ENCODE measurements at places on chromosomes 6 and 20.

DNA sequence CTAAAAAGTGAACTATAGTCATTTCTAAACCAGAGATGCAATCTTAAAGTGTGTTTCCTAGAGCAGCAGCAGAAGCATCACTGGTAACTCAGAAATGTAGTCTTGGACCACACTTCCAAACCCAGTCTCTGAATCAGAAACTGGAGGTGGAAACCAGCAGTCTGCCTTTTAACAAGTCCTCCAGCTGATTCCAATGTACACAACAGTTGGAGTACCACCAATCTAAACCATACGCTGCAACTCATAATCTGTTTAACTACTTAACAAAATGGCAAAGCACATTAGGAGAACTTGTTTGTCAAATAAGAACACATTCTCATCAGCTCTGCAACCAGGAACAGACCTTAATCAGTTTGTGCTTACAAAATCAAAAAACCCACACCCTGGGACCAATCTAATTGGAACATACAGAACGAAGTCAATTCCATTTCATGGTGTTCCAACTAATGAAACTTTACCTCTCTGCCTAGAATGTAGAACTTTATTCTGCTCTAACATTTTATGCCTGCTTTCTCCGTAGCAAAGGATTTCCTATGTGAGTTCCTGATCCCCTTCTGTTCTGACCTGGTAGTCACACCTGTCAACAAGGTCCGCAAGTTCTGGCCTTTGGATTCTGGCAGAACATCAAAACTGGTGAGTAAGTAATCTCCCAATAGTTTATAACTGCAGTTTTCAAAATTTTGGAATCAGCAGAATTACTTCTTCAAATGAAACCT, 390.4 kb downstream of the HTR1B start:
- no peak for DNase-seq

DNA sequence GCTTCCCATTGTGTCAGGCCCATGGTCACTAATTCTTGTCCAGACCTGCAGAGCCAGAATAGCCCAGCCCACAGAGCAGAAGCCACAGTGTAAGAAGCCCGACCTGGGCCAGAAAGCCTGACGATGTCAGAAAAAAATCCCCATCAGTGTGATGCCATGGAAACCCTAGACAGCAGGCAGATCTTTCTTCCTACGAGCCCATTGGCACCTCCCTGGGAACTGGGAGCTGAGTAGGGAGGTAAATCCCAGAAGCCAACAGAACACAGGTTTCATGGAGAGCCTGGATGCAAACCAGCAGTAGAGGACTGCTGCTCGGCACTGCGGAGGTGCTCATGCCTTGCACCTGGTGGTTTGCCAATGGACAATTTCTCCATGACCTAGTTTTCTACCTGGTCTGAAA, 82.2 kb upstream of the SLC22A16 start:
- DNase-seq = no peak

GRCh38 chr20:62727584-62728027, 19.0 kb downstream of the NTSR1 start:
- DNase-seq = no peak

GRCh38 chr6:156953127-156953478, 175.9 kb downstream of the ARID1B start:
- no peak for DNase-seq

GRCh38 chr6:2737885-2738284, 12.8 kb downstream of the MYLK4 start:
- no peak for DNase-seq

DNA sequence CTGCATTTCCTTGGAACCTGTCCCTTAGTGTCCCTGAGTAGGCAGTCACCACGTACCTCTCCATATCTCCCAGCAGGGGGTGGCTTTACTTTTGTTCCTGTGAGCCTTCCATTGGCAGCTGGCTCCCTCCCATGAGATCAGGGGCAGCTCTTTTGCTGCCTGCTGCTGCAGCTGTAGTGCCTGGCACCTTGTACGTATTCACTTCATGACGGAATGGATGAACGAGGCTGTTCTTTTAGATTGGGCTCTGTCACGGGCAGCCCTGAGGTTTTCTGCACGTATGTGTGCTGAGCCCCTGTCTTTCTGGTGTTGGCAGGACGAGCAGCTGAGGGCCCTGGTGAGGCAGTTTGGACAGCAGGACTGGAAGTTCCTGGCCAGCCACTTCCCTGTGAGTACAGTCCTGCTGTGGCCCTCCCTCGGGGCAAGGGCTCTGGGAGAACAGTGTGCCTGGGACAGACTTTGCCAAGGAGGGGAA, 14.6 kb downstream of the MYBL2 start:
- DNase-seq = peak; percentile 32

DNA sequence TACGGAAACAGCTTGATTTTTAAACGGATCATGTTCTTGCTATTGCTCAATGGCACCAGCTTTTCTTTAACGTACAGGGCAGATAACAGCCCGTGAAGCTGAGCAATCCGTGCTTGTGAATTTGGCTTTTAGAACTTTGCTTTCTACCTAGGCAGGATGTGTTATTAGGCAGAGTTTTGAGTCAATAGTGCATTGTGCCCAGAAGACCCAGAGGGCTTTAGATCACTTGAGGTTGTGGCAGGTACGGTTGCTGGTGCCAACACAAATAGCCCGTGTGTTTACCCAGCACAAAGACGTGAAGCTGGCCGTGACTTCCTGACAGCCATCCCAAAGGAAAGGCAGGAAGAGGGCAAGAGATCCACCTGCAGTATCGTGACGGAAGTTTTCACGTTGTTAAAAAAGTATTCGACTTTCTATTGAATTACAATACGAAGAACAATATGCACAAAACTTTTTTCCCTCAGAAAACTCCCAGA, 117.4 kb upstream of the FRMD1 start:
- no peak for DNase-seq

- DNase-seq = no peak
Measured at GRCh38 chr6:13579911-13580310, 5.5 kb downstream of the SIRT5 start.

- DNase-seq = no peak
Measured at GRCh38 chr20:952196-952795, 36.2 kb upstream of the ANGPT4 start.

GRCh38 chr6:130890521-130890971, 63.3 kb downstream of the SMLR1 start:
- no peak for DNase-seq

DNA sequence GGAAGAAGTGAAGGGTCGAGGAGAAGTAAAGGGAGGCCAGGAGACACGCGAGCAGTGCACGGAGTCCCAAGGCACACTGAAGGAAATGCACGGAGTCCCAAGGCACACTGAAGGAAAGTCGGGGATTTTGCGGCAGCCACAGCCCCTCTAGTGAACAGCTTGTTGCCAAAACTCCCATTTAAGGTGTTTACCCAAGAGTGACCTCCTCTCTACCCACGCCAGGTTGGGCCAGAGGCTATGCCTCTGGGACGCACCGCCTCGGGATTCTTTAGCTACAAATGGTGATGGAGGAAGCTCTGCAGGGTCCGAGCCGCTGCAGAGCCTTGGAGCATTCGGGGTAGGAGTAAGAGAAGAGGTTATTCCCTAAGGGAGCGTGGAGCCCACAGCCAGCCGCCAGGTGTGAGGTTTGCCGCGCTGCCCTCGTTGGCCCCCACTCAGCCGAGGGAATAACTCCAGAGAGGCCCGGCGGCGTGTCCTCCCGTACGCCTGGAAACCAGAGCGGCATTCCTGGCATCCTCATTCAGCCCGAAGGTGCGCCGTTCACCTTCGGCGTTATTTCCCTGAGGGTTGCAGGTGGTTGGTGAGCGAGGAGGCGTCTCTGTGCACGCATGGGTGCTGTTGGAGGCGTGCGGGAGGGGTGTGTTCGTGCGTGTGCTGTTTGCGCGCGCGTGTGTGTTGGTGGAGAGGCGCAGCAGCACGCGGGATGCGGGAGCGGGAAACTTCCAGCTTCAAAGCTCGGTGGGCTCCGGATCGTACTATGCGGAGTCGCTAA, 3.4 kb upstream of the MAFB start:
- DNase-seq = no peak

DNA sequence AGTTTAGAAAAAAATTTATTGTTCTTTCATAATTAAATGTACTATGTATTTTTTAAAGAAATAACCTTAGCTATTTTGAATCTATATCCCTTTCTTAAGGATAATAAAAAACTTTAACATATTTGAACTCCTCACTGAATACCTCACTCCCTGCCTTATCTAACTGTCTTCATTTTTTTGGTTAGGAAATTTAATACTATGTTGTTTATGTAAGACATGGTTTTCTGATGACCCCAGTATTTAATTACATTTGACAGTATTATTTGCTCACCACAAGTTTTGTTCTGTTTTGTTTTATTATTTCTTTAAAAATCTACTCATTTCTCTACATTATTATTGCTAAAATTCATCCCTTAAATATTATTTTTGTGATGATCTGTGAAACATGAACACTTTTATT, 394.4 kb upstream of the ADGRB3 start:
- DNase-seq = no peak

DNA sequence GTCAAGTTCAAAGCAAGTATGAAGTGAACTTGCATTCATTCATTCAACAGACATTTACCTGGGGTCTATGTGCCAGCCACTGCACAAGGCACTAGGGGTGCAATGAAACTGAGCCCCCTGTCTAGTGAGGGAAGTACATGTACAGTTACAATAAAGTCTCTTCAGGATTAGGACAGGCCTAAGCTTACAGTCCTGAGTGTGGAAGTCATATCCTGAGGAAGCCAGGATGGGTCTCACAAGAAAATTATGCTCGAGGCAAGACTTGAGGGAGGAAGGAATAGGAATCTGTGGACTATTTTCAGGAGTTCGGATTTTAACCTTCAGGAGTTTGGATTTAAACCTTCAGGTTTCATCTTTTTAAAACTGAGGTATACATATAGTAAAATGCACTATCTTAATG, 19.4 kb downstream of the TTI1 start:
- no peak for DNase-seq

- no peak for DNase-seq
Measured at GRCh38 chr6:41645007-41645618, 6.8 kb downstream of the MDFI start.

GRCh38 chr6:92779746-92780145, 639.6 kb downstream of the EPHA7 start:
- DNase-seq = no peak

- DNase-seq = no peak
Measured at GRCh38 chr20:22366631-22367030, 217.7 kb downstream of the FOXA2 start.

DNA sequence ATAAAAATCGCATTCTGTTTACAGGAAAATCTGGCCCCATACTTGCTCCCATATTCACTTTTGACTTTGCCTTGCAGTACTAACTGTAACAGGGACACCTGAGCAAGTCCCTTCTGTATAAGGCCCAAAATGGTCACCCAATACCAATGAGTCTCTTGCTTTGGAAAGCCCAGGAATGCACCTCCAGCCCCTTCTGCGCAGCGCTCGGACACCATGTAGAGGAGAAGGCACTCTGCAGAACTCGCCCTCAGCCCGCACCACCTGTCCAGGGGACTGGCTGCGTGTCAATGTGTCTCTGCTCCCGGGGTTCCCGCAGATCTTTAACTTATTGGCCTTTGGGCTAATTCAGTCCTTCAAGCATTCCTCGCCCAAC, 746 bp upstream of the PRND start:
- DNase-seq = no peak

GRCh38 chr6:113476937-113477839, 380.0 kb upstream of the MARCKS start:
- no peak for DNase-seq

- DNase-seq = no peak
Measured at GRCh38 chr20:63529861-63530787, 7.1 kb downstream of the PTK6 start.

GRCh38 chr20:31863296-31864085, 6.8 kb downstream of the DUSP15 start:
- no peak for DNase-seq

DNA sequence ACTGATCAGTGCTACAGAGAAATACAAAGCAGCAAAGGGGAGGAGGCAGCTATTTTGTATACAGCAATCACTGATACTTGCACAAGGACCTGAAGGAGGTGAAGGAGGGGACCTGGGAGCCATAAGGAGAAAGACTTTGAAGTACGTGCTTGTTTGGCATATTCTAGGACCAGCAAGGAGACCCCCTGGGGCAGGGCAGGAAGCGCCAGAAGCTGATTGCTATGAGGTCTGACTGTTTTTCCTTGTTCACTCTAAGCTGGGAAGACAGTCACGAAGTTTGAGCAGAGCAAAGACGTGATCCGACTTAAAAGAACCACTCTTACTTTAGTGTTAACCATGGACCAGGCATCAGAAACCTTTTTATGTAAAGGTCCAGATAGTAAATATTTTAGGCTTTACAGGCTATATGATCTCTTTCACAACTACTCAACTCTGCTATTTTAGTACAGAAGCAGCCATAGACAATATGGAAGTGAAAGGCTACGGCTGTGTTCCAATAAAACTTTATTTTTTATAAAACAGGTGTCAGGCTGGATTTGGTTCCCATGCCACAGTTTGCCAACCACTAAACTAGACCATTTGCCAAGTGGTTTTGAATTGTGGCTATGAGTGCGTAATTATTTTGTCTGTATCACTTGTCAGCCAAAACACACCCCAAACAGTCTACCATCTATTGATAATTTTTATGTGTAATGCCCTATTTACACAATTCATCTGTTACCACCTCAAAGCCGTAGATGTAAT, 217.9 kb downstream of the PRL start:
- DNase-seq = no peak

DNA sequence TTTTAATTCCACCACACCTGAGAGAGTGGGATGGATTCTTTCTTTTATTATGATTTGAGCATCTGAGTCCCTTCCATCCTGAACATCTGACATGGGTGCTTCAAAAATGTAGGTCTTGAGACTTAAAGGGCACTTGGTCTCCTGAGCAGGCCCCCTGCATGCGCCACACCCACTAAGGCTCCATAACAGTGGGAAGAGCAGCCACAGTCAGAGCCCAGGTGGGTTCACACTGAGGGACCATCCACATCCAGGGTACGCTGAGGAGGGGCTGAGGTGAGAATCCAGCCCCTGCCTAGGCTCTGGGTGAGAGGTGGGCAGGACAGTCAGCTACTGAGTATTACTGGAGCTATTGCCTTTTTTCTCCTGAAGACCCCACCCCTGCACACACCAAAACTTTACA, 42.7 kb downstream of the HLA-A start:
- DNase-seq = no peak

DNA sequence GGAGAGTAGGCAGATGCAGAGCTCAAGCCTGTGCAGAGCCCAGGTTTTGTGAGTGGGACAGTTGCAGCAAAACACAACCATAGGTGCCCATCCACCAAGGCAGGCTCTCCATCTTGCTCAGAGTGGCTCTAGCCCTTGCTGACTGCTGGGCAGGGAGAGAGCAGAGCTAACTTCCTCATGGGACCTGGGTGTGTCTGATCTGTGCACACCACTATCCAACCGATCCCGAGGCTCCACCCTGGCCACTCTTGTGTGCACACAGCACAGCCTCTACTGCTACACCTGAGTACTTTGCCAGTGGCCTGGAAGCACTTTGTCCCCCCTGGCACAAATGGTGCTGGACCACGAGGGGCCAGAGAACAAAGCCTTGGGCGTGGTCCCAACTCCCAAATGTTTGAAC, 7.9 kb upstream of the DEFB125 start:
- DNase-seq = no peak

DNA sequence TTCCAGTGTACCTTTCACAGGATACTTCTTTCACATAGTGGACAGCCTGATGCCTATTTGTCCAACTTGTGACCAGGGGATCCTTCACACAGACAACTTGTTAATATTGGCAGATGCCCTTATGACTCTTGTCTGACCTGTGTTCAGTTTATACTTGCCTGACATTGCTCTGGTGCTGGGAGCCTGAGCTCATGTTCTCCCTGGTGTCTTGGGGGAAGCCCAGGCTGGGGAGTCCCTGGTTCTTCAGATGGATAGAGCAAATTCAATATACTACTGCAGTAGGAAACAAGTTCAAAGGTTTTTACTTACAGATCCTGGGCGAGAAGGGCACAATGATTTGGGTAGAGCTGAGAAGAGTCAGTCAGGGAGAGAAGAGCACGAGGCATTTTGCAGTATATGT, 76.1 kb downstream of the NKAIN2 start:
- DNase-seq = no peak
